ENCODE measurements at places on chromosomes 2 and 18.

DNA sequence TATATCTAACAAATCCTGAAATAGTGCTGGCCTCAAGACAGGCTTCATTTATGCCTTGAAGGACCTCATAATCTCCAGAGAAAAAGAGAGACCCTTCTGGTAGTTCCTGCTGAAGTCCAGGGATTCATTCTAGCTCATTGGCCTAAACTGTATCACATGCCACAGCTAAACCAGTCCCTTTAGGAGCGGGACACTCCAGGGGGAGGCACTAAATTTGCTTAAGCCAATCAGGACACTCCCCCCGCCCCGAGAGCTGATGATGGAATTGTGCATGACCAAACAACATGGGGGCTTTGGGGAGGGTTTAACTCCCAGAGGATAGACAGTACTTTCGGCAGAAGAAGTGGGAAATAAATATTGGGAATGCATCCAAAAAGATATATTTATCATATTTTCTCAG lies 36.4 kb upstream of the CXCR4 start:
- DNase-seq = no peak

DNA sequence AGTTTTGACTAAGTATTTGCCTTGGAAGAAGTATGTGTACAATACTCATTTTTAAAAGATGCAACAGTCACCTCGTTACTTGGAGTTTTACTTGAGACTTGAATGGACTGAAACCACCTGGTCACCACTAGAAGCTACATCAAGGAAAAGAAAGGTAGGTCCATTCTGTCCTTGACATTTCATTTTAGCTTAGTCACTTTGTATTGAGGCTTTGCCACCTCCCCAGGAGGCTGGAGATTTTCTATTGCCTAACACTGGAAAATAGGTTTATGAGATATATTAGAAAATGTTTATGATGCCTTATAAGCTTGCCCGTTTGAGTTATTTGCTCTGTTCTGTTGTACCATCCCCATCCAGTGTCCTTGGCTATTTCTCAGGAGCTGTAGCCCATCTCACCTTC lies 107.9 kb upstream of the ETAA1 start:
- DNase-seq = no peak

DNA sequence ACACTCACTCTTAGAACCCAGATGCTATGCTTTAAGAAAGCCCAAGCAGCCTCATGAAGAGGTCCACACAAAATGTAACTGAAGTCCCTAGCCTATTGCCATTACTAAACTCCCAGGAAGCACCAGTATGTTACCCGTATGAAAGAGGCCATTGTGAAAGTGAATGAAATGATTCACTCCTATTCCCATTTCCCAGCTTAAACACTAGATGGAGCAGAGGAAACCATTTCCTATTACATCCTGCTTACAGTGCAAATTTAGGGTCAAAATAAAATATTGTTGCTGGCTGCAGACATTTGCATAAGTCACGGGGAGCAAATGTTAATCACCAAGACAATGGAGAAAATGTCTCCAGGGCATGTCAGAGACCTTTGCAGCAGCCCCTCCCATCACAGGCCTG lies 989.7 kb upstream of the CRIM1 start:
- no peak for DNase-seq

DNA sequence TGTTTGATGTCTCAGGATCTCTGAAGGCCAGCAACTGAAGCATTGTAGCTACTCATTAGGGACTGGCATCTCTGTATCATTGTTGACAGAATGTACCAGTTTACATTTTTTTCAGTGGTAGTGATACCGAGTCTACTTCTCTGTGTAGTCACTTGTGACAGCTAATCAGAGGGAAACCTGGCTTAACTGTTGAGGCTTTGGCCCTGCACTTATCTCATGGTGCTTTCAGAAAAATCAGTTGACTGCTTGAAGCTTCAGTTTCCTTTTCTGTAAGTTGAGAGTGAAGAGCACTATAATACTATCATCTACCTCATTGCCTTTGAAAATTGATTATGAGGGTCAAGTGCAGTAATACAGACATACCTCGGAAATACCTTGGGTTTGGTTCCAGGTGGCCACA lies 90.0 kb downstream of the COMMD1 start:
- DNase-seq = no peak

DNA sequence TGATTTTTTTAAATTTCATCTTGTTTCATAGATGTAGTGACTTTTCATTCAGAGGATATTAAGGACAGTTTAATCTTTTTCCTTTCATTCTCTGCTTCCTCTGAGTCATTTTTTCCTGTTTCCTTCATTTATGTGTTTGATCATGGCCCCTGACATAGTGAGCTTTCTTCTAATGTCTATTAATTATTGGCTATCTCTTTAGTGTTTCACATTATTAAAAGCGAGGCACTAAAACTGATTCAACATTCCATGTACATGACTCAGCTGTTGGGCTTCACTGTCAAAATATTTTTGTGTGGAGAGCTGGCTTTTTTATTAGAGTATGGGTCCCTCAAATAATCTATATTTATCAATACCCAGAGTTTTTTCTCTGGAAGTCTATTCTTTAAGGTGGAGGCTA lies 125.8 kb downstream of the THSD7B start:
- DNase-seq = no peak

DNA sequence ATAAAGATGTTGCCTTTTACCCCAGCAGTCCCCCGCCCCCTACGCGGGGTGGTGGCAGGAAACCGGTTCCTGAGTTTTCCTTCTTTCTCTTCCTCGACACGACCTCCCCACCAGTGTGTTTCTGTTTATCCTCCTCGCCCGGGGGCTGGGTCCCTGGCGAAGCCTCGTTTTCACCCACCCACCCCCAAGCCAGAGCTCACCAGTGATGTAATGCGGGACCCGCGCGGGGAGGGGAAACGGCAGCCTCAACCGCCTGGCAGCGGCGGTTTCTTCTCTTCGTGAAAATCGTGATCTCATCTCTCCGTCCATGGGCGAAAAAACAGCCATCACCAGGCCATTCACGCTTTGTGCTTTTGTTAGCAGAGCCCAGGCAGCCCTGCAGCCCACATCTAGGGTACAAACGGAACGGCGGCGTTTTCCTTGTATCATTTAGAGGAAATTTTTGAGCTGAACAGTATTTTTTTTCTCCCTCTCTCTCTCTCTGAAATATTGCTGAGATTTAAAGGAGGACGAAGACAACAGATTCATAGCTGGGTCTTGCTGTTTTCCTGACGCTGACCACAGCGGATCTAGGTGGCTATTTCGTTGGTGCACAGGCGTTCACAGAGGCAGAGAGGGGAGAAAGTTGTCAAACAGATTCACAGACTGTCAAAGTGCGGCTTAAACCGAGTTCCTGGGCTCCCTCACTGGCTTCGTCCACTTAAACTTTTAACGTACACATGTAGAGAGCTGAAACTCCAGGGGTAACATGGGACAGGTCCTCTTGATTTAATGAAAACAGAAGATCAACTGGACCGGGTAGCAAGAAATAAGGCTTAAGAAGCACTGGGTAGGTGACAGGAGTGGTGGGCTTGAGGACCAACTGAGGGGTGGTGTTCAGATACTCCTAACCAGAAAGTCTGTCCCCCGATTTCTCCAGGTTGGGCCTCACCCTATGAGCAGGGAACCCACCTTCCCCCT lies 21.9 kb upstream of the PAX3 start:
- DNase-seq = no peak

- no peak for DNase-seq
Measured at GRCh38 chr2:46751897-46752296, 163.7 kb downstream of the MCFD2 start.

DNA sequence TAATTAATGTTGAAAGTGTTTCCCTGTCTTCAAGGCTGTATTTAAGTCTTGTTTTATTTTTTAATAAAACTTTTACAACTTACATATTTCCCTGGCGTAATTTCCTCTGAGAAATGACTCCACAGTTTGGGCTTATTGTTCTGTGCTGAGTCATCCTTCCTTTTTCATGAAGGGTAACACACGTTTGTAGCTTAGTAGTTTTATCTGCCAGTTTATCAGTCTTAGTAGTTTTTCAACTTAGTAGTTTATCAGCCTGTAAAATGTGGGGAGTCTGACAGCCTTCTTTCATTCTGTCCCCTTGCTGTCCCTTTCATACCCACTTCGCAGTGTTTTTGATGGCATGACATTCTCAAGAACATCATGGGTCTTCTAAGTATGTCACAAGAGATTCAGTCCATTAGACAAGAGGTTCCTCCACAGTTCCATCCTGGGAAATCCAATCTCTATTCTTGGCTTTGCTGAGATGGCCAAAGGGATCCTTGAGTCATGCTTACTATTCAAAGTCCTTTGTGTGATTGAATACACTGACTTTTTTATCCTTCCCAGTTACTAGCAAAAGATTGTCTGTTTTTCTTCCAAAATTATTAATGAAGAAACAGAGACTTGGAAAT lies 60.0 kb upstream of the SGPP2 start:
- no peak for DNase-seq

GRCh38 chr2:237060534-237061312 lies 25.0 kb upstream of the COPS8 start:
- no peak for DNase-seq

DNA sequence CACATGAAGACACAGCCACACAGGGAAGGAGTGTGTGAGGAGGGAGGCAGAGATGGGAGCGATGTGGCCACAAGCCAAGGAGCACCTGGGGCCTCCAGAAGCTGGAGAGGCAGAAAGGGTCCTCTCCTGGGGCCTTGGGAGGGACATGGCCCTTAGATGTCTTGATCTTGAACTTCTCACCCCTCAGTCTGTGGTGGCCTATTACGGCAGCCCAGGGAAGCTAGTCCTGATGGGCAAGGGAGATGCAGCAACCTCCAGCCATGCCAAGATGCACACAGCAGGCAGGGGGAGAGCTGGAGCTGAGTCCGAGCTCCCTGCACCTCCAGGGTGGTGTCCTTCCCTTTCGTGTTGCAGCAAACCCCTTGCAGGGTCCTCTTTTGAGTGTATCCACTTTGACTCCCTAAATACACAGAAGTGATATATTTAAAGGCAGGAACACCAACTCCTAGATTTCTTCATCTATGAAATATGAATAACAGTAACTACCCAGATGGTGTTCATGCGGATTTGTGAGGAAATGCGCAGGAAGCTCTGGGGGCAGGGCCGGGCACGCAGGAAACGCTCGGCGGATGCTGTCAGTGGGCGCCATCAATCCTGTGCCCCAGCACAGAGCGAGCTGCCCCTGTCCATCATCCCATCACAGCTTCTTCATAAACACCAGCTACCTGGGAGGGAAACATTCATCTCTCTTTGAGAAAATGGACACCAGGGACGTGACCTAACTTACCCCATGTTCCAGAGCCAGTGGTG lies 230.4 kb upstream of the MYT1L start:
- no peak for DNase-seq

- DNase-seq = no peak
Measured at GRCh38 chr2:129002751-129003150, 684.1 kb upstream of the HS6ST1 start.

DNA sequence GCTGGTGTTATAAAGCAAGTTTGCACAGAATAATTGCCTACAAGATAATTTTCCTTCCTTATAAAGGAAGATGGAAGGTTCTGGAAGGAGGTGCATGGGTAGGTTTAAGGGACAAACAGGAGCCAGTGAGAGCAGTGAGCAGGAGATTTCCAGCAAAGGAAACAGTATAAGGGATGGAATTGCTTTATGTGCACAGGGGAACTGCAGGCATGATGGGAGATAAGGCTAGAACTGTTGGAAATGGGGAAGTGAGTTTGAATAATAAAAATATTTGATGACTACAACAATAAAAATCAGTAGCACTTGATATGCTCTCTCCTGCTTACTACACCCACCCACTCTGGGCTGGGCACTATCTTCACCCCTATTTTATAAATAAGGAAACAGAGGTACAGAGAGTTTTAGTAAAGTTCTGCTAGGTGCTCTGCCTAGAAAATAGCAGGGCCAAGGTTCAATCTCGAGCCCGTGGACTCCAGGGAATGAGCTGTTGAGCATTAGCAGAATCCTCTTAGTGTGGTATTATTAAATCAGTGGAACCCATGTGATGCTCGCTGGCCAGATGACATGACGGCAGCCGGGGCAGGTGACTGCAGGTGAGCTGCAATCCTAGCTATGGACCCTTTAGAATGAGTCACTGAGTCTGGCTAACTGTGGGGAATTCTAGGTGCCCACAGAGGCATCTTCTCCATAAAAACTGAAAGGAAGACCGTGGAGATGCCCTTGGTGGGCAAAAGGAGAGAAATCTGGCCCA lies 302.5 kb downstream of the PIEZO2 start:
- no peak for DNase-seq

- DNase-seq = no peak
Measured at GRCh38 chr18:58207520-58208152, 163.6 kb downstream of the NEDD4L start.

- DNase-seq = no peak
Measured at GRCh38 chr2:207869784-207870778, 100.4 kb upstream of the FZD5 start.

DNA sequence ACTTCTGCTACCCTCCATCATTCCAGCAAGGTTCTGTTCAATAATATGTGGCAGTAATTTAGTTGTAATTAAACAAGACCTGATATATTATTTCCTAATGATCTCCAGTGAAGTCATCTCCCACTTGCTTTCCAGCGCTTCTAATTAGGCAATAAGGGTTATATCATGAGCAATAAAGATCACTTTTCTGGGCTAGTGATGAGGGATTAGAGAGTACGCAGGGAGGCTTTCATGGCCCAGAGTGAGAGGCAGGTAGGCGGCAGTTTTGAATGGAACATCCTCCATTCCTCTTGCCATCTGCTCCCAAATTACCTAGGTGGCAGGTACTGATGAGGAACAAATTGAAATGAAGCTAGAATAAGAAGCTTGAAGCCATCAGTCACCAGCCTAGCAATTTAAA lies 358.1 kb upstream of the SYT4 start:
- DNase-seq = no peak

- DNase-seq = no peak
Measured at GRCh38 chr2:105972246-105972645, 221.9 kb downstream of the UXS1 start.

DNA sequence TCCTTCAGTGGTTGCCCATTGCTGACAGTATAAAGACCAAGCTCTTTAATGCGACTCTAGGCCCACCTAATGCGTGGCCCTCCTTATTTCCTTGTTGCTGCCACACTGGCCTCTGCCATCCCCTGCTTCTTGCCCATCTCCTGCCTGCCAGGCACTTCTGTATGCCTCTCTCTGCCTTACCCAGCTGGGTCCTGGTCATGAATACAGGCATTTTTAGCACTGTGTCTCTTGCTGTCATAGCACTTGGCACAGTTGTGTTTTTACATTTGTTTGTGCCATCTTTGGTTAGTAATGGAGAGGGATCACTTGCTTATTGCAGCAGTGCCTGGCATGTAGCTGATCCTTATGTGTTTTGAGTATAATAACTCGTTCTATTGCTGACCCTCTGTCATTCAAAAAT lies 38.7 kb downstream of the MAP4K4 start:
- DNase-seq = no peak

- DNase-seq = no peak
Measured at GRCh38 chr2:238106339-238106697, 6.2 kb downstream of the ESPNL start.

DNA sequence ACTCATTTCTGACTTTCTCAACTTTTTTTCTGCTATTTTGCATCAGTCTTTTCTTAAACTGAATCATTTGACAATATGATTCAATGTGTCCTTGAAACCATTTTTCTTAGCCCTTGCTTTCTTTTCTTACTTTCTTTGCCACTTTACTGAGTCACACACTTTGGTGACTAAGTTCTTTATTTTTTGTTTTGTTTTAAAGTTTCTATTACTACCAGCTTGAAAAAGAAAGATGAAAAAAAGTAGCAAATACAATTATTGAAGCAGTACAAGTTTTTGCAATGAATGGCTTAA lies 116.5 kb downstream of the DOCK10 start:
- no peak for DNase-seq
